Lung (tissue), 17 donors: ENCODE measurements at places on chromosomes 13 and 19.

GRCh38 chr19:30865511-30865910, 483.7 kb downstream of the TSHZ3 start:
- no peak for DNase-seq

DNA sequence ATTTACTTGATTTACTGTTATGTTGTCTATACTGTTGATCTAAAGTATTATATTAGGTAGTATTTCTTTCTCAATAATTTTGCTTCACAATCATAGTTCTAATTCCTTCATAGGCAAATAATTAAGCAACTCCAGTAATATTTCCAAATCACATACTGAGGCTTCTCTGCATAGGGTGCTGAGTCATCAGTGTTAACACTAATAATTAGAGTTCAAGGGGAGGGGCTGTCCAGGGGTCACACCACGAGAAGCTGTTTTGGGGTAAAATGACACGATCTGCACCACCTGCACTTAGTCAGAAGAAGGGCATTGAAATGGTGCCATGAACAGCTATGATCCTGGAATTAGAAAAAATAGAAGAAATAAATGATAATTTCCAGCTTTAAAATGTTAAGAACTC, 1230.9 kb upstream of the SLC10A2 start:
- no peak for DNase-seq

DNA sequence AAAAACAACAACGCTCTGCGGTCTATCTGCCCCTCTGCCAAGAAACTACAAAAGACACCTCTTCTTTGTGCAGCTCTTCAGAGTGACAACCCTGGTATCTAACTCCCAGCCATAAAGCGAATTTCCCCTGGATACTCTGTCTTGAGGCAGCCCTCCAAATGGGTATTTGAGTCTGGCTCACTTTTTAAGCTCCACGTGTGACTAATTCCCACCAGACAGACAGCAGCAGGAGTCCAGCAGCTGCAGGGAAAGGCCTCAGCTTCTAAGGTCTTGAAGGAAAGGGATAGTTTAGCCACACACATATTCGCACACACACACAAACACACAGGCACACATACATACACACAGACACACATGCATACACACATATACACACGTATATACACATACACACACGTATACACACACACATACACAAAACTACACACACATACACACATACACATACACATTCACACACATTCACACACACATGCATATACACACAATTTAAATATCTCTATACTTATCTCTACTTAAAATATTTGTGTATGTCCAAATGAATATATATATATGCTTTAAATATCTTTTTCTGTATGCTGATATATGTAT, 188.8 kb downstream of the TSHZ3 start:
- DNase-seq = no peak

GRCh38 chr19:10762656-10763055, 44.8 kb downstream of the DNM2 start:
- DNase-seq = no peak

DNA sequence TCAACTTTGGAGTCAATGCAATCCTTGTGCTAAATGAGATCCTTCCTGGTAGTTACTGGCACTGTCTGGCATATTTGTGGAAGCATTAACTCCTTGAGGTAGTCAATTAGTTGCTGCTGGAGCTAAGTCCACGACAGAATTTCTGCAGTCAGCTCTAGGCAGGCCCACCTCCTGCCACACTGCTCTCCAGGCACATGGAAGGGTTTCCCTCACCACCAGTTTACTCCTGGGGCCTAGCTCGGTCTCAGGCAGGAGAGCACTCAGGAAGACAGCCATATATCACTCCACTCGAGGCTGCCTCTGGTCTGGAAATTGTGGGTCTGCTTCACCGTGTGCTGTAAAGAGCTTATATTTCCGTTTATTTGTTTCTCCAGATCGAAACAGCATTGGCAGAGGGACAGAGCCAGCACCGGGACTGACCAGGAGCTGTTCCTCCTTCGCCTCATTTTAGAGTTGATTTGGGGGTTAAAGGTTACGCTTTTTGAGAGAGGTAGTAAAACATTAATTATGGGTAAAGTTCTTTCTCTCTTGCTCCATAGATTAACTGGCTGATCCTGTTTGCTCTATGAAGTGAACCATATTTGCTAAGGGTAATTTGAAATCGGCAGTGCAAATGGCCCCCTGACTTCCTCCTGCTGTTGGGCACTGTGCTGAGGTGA, 20.6 kb upstream of the GTF3A start:
- no peak for DNase-seq

- no peak for DNase-seq
These were observed 560 bp upstream of the FAM83E start for GRCh38 chr19:48615231-48616040.

- DNase-seq = no peak
These were observed 13.3 kb downstream of the MKNK2 start for GRCh38 chr19:2037651-2038255.

- DNase-seq = no peak
These were observed 10.3 kb downstream of the CYP2B6 start for GRCh38 chr19:41001243-41001971.
